NCI-H1436 treated with DMSO at 0.1 percent for 48 hours (cell line): ENCODE measurements at places on chromosomes 4 and X.

DNA sequence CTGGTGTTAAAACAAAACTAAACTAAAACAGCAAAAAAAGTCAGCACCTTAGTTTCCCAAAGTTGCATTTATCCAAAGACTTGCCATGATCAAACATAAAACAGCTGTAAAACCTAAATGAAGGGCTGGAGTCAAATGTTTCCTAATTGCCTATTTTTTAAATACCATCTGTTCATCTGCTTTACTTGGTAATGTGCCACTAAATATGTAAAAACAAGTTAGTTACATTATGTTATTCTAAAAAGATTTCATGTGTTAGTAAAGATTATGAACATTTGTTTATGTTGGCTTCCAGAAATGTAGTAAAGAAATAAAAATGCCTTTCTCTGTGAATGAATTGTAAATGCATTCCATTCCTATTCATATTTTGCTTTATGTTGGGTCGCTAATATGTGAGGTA lies 977.8 kb downstream of the FSTL5 start:
- no peak for DNase-seq

- DNase-seq: no peak
Measured at GRCh38 chr4:136400829-136401228, 1131.5 kb downstream of the PCDH18 start.

- DNase-seq: no peak
Measured at GRCh38 chr4:26257850-26258249, 63.0 kb upstream of the RBPJ start.

DNA sequence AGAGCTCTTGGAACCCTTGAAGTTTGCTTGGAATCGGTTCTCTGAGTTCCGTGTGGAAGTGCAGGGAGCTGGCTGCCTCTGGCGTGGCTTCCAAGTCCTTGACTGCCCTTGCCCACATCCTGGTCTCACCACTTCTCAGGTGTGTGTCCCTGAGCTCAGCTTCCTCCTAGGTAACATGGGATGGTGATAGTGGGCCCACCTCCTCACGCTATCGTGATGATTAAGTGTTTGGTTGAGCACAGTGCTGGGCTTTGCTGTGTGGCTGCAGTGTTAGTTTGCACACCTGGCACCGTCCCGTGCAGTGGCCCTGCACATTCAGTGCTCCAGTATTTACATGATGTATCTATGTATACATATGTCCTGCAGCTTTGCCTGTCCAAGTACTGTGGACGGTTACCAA lies 81.5 kb downstream of the CLDN34 start:
- DNase-seq: no peak

DNA sequence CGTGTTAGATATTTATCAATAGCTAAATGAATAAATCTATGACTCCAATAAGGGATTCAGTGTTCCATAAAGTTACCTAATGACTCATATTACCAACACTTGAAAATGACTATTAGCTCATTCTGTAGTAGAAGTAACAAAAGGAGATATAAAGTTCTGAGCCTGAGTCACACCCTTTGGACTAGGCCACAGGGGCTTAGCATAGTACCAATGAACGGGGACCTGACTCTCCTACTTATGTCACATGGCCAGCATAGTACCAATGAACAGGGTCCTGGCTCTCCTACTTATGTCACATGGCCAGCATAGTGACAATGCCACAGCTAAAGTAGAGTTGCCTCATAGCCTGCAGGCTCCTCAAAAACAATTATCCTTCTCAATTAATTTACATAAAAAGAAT lies 43.7 kb downstream of the MAGEB16 start:
- no peak for DNase-seq

- DNase-seq: no peak
Measured at GRCh38 chrX:7280520-7280919, 132.6 kb upstream of the PUDP start.

GRCh38 chr4:140666889-140667614 lies 89.1 kb downstream of the TBC1D9 start:
- DNase-seq: peak; percentile 5

GRCh38 chrX:103585411-103586313 lies at the start of gene TCEAL4:
TCEAL4 (plus strand) TSS chrX:103585515; CDS start chrX:103586676, 1,161 bp downstream.
- peak; percentile 3 for DNase-seq

DNA sequence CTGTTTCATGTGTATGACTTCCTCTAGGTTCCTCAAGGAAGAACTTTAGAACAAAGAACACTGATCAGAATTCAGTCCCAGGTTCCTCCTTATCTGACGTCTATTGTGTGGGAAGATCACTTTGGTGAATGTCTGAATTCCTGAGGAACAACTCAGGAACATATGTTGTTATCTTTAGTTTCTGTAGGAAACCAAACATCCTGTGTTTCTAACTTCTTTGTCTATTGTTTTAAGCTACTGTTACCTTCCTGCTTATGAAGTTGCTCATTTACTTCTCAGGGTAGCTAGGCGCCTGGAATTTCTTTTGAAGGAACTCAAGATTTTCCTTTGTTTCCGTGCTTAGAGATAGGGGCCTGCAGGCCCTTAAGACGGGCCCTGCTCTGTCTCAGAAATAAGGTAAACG lies 46.2 kb downstream of the MAGEB5 start:
- no peak for DNase-seq

DNA sequence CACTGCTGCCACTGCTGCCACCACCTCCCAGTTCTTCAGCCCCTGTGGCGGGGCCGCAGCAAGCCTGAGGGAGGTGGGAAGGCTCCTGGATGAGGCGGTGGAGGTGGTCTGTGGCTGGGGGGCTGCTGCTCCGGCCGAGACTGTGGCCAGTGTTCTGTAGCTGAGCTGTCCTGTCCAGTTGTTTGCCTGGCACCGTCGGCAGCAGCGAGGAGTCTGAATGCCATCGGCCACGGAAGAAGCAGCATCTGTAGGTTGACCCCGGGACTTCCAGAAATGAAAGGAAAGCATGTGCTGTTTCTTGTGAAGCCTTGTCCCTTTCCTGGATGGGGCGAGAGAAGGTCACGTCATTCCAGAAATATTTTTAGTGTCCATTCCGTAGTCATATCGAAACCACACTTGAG lies 3.3 kb downstream of the C4orf54 start:
- DNase-seq: no peak

- DNase-seq: no peak
Measured at GRCh38 chr4:43766648-43767047, 682.0 kb downstream of the KCTD8 start.

GRCh38 chr4:54400802-54401201 lies 171.7 kb downstream of the PDGFRA start:
- peak; percentile 40 for DNase-seq

- no peak for DNase-seq
Measured at GRCh38 chr4:133151691-133152329, 2.7 kb downstream of the PCDH10 start.

DNA sequence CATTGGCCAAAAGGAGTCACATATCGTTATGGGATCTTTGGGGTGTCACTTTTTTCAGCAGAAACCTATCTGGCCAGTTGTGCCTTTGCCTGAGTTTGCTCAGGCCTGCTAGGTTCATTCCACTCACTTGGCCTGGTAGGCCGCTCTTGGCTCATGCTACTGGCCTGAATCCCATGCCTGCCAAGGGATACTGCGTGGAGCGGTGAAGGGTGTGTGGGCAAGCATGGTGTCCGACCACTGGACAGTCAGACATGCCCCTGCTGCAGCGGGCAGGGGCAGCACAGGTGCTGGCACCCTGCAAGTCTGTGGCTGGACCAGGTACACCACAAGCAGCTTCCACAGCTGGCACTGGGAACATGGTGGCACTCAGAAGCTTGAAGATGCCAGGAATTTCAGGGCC lies 11.3 kb upstream of the PPM1K start:
- DNase-seq: no peak

GRCh38 chr4:173504181-173504503 lies 25.9 kb downstream of the HAND2 start:
- no peak for DNase-seq

DNA sequence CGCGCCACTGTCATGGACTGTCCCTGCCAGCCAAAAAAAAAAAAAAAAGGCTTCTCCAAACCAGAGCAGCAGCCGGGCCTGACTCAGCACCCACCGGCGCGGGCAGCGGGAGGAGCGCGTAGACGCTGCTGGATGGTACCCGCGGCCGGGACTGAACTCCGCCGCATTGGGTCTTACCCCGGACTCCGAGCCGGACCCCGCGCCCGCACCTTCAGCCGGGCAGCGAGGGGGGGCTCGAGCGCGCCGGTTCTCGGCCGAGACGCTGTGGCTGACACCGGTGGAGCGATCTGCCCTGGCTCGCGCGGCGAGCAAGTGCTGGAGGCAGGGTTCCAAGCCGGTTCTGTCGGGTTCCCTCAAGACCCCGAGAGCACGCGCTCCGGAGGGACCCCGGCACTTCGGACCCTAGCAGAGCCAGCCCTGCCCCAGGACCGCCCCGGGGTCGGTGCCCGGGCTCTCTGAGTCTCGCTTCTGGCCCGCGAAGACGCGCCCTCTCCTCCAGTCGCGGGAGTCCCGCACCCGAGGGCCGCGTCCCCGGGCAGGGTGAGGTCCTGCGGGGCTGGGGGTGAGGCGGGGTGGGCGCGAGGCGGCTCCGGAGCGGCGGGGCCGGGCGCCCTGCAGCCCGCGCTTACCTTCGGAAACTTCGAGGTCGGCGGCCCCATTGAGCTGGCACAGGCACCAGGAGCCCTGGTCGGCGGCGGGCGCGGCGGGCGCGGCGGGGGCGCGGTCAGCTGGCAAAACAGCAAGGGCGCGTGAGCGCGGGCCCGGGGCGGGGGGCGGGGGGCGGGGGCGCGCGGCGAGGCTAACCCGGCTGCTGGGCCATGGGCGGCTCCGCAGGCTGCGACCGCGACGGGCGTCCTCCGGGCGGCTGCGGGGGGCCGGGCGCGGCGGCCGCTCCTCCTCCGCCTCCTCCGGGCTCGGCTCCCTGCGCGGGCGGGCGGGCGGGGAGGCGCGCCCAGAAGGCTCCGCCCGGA lies 11.8 kb upstream of the MAN2B2 start:
- no peak for DNase-seq

DNA sequence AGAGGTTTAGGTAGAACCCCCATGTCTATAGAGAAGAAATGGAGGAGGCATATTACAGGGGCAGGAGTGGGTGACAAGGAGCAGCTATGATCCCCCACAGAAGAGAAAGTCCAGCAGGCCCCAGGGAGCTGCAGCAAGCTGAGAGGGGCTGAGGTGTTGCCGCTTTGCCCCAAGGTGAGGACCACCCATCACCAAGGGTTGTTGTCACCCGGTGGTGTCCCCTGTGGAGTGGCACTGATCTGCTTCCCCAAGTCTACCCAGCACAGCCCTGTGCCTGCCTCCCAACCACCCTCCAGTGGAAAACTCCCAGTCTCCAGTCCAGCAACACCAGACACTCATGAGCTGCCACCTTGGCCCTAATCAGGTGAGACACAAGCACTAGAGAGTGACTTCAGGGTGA lies 149.3 kb upstream of the NOCT start:
- no peak for DNase-seq

DNA sequence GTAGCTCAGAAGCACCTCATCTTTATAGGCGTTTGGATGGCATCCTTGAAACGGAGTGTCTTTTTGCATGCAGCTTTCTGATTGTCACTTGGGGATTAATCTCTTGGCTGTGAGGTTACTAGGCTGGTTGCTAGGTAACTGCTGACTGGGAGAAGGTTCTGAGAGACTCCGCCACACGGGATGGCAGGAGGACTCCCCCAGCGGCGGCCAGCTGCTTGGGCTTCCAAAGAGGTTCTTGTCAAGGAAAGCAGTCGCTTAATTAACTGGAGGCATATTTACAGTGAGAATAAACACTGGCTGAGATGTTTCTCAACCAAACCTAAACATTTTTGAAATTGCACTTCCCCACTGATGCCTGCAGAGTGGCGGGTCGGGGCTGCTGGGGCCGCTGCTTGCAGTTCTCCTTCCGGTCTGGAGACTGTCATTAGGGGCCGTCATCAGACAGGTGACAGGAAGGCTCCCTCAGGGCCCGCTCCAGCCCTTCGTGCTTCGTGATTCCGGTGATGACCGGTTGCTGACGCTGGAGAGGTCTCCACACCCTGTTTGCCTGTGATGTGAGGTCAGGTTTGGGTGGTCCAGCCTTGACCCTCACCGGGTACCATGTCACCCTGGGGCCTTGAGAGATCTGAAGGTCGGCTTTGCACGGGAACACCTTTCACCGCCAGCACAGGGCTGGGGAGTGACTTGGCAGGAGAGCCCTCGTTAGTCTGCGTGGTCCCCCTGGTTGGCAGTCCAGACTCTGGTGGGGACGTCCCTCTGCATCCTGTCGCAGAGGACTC lies 9.1 kb downstream of the NSG1 start:
- no peak for DNase-seq

- no peak for DNase-seq
Measured at GRCh38 chrX:4239650-4240540, 526.4 kb upstream of the PRKX start.

GRCh38 chr4:121370729-121371325 lies 10.0 kb downstream of the QRFPR start:
- no peak for DNase-seq

GRCh38 chrX:77502951-77503525 lies 55.8 kb downstream of the FGF16 start:
- no peak for DNase-seq

DNA sequence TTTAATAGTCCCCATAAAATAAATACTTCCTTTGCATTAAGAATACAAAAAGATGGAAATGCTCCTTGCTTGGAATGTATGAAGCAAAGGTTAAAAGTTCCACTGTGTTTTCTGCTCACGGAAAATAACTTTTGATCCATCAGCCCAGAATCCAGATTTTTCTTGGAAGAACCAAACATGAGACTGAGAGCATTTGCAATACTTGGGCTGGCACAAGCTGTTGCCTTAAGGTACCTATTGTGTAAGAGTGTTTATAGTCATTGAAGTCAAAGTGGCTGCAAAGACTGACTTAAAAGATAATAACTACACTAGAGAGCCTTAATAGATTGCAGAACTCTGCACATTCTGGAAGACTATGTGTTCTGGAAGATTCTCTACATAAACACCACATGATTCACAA lies 281.4 kb downstream of the RAB28 start:
- no peak for DNase-seq

DNA sequence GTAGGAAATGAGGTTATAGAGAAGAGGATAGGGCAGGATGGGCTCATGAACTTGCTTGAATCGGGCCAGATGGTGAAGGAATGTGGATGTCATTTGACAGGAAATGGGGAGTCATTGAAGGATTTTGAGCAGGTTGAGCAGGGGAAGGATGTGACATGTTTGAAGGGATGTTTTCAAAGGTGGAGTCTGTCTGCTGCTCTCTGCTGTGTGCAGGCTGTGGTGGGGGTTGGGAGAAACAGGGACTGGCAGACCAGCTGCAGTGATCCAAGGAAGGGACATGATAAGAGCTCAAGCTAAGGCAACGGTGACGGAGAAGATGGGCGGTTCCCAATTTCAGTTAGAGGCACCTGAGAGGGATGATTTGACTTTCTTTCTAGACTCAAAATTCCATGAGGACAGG lies 14.0 kb upstream of the XPNPEP2 start:
- no peak for DNase-seq

DNA sequence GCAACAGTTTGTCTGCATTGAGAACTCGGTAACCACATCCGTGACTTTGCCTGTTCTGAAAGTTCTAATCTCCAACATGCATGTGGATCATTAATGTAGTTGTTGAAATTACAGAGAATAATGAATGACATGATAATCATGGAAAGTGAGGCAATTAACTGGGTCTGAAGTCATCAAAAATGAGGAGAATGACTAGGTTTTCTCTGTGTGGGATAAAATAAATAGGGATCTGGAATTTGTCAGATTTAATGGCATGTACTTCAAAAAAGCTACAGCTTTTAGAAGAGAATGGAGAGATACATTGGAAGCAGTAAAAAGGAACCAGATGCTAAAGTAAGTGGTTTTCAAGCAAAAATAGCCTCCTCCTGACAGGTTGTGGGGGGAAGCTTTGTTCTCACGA lies 59.3 kb downstream of the AFM start:
- DNase-seq: no peak
